ENCODE measurements at places on chromosomes 5 and 9. TPM values are rescaled to one million over a fixed set of nuclear protein-coding genes. Genes with fewer than 3 reads are reported as not detected.

PJA2 gene
- total RNA-seq, result 39.2 TPM

- ATAC-seq, result peak; percentile 74
Measured at GRCh38 chr5:40904205-40904993, 4.9 kb upstream of the C7 start.

DNA sequence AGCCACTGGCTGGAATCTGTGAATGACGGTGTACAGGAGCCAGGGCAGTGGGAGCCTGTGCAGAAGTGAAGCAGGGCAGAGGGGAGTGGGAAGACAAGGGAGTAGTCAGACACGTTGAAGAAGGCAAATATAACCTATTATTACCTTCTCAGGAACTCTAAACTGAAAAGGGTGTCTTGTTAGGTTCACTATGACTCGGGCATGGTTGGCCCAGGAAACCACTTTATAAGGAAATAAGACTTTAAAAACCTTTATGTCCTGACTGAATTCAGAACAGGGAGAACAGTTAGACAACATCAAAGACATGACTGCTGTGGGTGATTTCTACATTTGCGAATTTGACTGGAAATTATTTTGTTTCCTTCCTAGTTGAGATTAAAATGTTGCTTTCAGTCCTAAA is 107.5 kb downstream of the ACER2 start:
- no peak for ATAC-seq

AGXT2 gene
- not detected for total RNA-seq

DNA sequence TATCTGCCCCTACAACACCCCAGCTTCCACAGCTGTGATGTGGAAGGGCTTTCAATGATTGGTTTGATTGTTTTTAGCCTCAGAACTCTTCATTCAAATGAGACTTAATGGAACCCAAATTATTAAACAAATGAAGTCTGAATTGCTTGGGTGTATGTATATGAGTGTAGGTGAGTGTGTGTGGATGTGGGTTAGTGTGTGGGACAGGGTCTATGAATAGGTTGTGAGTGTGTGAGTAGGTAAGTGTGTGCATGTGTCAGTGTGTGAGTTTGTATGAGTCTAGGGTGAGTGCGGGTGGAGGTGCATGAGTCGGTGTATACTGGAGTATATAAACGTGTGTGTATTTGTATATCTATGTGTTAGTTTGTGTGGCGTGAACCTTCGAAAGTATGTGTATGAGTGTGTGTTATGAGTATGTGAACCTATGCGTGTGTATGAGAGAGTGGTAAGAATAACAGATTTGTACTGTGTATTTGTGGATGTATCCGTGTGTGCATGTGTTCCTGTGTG is 26.9 kb downstream of the COL15A1 start:
- no peak for ATAC-seq

- ATAC-seq, result no peak
Measured at GRCh38 chr9:108162664-108163063, 673.1 kb upstream of the KLF4 start.

DCP2 gene
- total RNA-seq, result 19.0 TPM

LCN1 gene
- not detected for total RNA-seq

DNA sequence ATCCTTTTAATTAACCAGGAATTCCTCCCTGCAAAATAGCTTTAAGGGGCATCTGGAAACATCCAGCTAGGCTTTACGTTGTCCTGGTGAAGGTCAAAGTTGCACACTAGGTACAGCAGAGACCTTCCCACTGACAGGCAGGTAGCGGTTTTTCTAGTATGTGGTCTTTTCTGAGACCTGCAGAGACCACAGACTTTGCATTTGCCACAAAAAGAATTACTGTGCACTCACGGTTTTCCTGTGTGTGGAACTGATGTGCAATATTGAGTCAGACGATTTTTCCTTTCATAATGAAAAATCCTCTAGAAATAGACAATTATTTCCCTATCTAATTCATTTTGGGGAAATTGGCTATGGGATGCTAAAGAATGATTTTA is 417.0 kb upstream of the ADAMTSL1 start:
- ATAC-seq, result no peak

GRCh38 chr9:75146229-75146628 is 57.9 kb downstream of the OSTF1 start:
- ATAC-seq, result no peak

- ATAC-seq, result no peak
Measured at GRCh38 chr5:137341831-137342230, 157.3 kb downstream of the SPOCK1 start.

TEK gene
- 1.9 TPM for total RNA-seq

FCN2 gene
- 0.16 TPM for total RNA-seq

SHOC1 gene
- total RNA-seq, result 0.56 TPM

DNA sequence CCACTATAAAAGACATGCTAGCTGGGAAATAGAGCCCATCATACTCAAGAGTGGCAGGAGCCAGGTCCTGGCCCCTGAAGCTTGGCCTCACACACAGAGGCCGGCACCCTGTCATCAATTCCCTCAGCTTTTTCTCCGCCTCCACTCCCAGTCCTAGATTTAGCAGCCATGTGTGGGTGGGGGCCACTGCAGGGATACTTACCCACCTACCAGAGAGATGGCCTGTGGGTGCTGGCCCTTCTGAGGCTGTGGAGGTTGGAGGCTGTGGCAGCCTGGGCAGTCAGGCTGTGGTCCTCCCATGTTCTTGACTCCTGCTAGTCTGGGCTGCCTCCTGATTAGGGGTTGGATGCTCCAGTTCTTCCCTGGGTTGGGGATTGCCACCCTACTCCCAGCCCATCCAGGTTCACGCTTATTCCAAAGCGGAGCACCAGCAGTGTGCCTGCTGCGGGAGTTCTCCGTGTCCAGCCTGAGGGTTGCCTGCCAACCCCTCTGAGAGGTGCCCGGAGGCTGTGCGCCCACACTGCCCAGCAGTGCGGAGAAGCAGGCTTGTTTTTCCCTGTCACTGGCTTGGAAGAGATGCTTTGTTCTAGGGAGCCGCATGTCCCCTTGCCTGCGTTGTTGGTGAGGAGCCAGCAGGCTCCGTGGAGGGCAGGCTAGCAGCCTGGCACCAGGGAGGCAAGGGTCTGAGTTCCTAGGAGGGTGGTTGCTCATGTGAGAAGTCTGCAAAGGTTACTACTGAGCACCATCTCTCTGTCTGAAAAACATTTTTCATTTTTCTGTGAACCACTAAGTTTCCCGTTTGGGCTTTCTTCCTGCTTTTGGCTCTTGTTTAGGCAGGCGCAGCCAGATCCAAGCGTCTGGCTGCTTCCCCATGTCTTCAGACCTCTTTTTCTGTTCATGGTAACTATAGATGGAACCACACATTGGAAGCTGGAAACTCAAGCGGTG is 7.5 kb downstream of the SLC22A5 start:
- ATAC-seq, result no peak

DNA sequence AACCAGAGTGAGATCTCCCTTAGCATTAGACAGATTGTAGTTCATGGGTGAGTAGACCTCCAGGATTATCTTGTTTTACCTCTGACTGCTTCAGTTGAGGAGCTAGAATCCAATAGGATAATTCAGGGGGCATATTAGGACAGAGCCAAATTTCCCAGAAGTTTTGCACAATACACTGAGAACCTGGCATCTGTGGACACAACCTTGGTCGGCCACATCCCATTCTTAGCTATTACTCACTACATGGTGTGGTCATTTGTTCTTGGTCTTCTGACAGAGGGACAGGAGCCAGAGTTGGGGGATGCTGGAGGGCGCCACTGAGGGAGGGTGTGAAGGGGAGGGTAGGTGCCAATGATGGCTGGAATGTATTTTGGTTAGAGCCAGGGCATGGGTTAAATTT is 66.6 kb downstream of the NPR3 start:
- no peak for ATAC-seq

DNA sequence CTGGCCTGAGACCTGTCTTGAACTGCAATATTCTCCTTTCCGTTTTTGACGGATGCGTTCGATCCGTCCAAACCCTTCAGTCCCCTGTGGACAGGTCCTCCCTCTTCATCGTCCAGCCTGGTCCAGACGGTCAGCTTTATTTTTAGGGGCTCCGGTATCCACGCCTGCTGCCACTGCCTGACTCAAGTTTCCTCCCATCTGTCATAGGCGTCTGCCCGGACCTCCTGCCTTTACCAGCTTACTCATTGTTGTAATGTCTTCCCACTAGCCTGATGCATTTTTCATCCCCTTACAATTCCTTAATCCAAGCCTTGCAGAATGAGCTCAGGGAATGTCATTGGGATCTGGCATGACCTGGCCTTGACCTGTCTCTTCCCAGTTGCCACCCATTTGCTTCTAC is 145.8 kb downstream of the TENT4A start:
- no peak for ATAC-seq

GRCh38 chr9:107368696-107369095 is 85.6 kb downstream of the RAD23B start:
- ATAC-seq, result no peak

GRCh38 chr5:139816566-139816965 is 21.0 kb downstream of the PSD2 start:
- ATAC-seq, result no peak

GRCh38 chr9:15670246-15670645 is 117.4 kb downstream of the CCDC171 start:
- ATAC-seq, result no peak

INSL4 gene
- total RNA-seq, result not detected

GRCh38 chr5:65103756-65104440 is 335.2 kb downstream of the CWC27 start:
- ATAC-seq, result peak; percentile 34

DNA sequence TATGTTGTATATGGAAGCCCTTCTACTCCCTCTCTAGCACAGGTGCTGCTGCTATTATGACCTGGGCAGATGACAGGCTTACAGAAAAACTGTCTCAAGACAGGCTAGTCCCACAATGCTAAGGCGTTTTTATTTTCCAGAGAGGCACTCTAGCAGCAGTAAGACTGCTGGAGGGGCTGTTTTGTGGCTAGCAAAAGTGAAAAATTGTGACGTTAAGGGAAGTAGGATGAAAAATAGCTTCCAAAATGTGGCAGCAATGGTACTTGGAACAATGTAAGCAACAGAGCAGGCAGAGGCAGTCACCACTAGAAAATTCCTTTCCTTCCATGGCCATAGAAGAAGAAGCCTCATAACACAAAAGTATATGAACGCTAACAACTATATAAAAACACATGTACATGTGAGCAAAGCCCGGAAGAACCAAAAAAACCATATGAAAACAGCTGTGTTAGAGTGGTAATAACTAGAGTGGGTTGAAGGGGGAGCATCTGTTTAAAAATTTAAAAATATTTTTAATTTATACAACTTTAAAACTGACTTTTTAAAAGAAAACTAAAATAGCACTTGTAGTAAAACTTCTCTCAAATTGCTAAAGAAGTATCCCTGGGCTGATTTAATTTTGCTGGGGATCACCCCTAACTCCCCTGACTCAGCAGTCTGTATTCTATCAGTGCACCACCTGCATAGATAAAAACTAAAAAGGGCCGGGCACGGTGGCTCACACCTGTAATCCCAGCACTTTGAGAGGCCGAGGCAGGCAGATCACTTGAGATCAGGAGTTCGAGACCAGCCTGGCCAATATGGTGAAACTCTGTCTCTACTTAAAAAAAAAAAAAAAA is 30.6 kb downstream of the CLINT1 start:
- ATAC-seq, result no peak

- no peak for ATAC-seq
Measured at GRCh38 chr9:91945277-91946085, 4.5 kb downstream of the ROR2 start.

DNA sequence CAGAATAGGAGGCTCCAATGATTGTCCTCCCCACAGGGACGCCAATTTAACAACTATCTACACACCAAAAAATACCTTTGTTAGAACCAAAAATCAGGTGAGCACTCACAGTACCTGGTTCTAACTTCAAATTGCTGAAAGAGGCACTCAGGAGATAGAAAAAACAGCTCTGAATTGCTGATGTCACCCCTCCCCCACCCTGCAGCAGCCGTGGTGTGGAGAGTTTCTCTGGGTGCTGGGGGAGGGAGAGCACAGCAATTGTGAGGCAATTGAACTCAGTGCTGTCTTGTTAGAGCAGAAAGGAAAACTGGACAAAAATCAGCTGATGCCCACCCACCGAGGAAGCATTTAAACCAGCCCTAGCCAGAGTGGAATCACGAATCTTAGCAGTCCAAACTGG is 41.8 kb downstream of the TNFSF8 start:
- ATAC-seq, result no peak

- no peak for ATAC-seq
Measured at GRCh38 chr9:9538356-9538755, 1074.4 kb downstream of the PTPRD start.

AIF1L gene
- total RNA-seq, result 63.3 TPM

GRCh38 chr5:180204276-180204819 is 4.7 kb downstream of the RASGEF1C start:
- ATAC-seq, result no peak

- no peak for ATAC-seq
Measured at GRCh38 chr9:127303830-127304229, 39.3 kb downstream of the GARNL3 start.

DNA sequence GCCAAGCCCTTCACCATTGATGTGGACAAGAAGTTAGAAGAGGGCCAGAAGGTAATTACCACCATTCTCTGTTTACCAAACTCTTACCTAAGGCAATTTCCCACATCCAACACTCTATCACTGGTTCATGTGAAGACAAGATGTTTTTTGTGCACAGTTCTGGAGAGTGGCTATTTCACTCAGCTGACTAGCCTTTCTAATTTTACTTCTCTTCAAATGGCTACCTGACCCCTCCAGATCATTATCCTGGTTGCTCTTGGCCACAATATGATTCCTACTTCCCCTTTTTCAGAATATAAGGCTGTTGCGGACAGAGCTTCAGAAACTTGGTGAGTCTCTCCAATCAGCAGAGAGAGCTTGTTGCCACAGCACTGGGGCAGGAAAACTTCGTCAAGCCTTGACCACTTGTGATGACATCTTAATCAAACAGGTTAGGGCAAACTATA is 7.1 kb downstream of the KIF20A start:
- ATAC-seq, result no peak

FGFR4 gene
- 2.7 TPM for total RNA-seq

GRCh38 chr9:114083666-114084065 is 5.6 kb upstream of the AMBP start:
- ATAC-seq, result no peak

GRCh38 chr5:140926443-140927227 is 536 bp downstream of the PCDHAC1 start:
- peak; percentile 55 for ATAC-seq

- ATAC-seq, result no peak
Measured at GRCh38 chr5:72836810-72837209, 20.3 kb downstream of the TNPO1 start.

SNCAIP gene
- 2.3 TPM for total RNA-seq

SMC2 gene
- total RNA-seq, result 16.0 TPM

- no peak for ATAC-seq
Measured at GRCh38 chr5:171678646-171679045, 107.0 kb upstream of the SMIM23 start.

SHLD3 gene
- 1.5 TPM for total RNA-seq

Measured in esophagus mucosa (tissue), 1 donor.